ENCODE measurements at places on chromosomes 13 and 19.

- H3K4me3 ChIP-seq = no peak overlapping the region
- no peak overlapping the region for H3K27ac ChIP-seq
- no peaks in the 10 kb centered on the region for H3K36me3 ChIP-seq
- no peaks in the 10 kb centered on the region for H3K27me3 ChIP-seq
These were observed 26.3 kb downstream of the CKM start for GRCh38 chr19:45296355-45296754.

DNA sequence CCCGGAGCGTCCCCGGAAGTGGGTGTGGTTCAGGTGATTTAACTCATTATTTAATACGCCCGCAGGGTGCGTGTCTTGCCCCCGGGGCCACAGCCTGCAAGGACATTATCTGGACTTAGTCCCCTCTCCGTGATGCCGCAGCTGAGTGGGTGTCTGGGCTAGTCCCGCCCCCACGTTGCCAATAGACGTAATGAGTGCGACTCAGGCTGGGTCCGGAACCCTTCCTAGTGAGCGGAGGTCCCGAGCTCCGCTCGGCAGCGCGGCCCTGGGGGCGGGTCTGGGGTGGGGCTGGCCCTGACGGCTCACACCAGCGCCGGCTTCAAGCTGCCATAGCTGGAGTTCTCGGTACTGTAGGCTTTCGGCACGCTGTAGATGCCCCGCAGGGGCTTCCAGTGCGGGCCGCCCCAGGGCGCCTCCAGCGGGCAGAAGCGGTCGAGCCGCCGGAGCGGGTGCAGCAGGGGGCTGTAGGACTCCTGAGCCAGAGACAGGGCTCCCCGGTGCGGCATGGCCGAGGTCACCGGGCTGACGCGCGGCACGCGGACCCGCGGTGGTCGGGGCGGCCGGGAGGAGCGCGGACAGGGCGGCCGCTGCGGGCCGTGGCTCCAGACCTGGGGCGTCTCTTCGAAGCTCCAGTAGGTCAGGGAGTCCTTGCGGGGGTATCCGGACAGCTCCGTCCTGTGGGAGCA is 918 bp upstream of the LHB start:
- no peak overlapping the region for H3K27ac ChIP-seq
- H3K4me3 ChIP-seq = peak overlapping the region; percentile 31
- no peaks in the 10 kb centered on the region for H3K36me3 ChIP-seq
- peak; percentile 43 for DNase-seq
- peaks cover 4% of the 10 kb centered on the region for H3K27me3 ChIP-seq
- H3K4me1 ChIP-seq = peaks cover 7% of the 10 kb centered on the region

GRCh38 chr13:62038214-62038613 is 622.6 kb upstream of the PCDH20 start:
- H3K27ac ChIP-seq = no peak overlapping the region
- H3K4me3 ChIP-seq = no peak overlapping the region
- no peaks in the 10 kb centered on the region for H3K4me1 ChIP-seq
- H3K36me3 ChIP-seq = no peaks in the 10 kb centered on the region

DNA sequence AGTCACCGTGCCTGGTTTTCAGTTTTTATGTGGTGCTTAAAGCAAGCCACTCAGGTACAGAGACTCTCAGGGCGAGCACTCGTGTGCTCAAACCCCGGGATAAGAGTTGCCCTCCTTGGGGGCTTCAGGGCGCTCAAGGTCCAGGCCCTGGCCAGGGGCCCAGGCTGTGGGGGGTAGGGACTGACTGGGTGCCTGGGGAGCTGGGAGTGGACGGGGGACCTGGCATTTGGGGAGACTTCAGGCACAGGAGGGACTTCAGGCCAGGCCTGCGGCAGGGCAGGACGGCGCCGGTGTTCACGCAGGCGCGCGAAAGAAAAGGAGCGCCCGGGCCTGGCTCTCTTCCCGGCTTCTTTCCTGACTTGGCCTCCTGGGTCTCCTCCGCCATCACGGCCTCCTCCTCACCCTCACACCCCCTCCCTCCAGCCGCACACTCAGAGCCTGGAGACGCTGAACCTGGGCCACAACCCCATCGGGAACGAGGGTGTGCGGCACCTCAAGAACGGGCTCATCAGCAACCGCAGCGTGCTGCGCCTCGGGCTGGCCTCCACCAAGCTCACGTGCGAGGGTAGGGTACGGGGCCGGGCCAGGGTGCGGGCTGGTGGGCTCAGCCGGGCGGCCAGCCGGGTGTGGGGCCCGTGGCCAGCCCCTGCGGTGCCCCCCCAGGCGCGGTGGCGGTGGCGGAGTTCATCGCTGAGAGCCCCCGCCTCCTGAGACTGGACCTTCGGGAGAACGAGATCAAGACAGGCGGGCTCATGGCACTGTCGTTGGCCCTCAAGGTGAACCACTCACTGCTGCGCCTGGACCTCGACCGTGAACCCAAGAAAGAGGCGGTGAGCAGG is 16.1 kb downstream of the NKPD1 start:
- no peak overlapping the region for H3K27ac ChIP-seq
- no peaks in the 10 kb centered on the region for H3K27me3 ChIP-seq
- DNase-seq = no peak
- no peaks in the 10 kb centered on the region for H3K36me3 ChIP-seq
- H3K4me3 ChIP-seq = no peak overlapping the region

- no peaks in the 10 kb centered on the region for H3K27me3 ChIP-seq
- no peaks in the 10 kb centered on the region for H3K4me1 ChIP-seq
- no peak overlapping the region for H3K27ac ChIP-seq
- no peak for DNase-seq
- no peaks in the 10 kb centered on the region for H3K36me3 ChIP-seq
These were observed 1345.0 kb upstream of the SLC10A2 start for GRCh38 chr13:104411141-104411765.

GRCh38 chr19:9914315-9915207 is 21.8 kb downstream of the OLFM2 start:
- H3K4me3 ChIP-seq = peak overlapping the region; percentile 37
- H3K27me3 ChIP-seq = peaks cover 20% of the 10 kb centered on the region
- H3K4me1 ChIP-seq = no peaks in the 10 kb centered on the region

DNA sequence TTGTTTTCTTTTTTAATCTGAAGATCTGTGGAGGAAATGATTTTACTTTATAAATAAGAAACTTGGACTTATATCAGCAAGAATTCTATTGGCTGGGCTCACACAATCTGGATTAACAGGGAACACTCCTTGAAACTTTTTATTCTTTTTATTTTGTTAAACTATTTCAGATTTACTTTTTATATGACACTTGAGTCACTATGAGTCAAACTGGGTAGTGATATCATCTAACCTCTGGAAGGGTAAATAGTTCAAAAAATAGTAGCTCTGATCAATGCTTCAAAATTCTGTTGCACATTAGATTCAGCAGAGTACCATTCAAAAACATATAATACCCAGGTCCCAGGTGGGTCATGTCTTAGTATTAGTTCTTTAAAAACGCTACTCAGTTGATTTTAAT is 55.1 kb upstream of the NBEA start:
- no peaks in the 10 kb centered on the region for H3K36me3 ChIP-seq
- no peaks in the 10 kb centered on the region for H3K4me1 ChIP-seq
- H3K4me3 ChIP-seq = no peak overlapping the region
- no peak overlapping the region for H3K27ac ChIP-seq

DNA sequence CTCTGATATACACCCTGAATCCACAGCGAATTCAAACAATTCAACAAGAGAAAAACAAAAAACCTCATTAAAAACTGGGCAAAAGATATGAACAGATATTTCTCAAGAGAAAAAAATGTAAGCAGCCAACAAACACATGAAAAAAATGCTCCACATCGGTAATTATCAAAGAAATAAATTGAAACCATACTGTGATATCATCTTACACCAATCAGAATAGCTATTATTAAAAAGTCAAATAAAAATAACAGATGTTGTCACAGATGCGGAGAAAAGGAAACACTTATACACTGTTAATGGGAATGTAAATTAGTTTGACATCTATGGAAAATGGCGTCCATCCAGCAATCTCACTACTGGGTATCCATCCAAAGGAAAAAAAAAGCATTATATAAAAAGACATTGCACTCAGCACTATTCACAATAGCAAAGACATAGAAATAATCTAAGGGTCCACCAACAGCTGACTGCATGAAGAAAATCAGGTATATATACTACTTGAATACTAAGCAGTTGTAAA is 1495.0 kb upstream of the PCDH20 start:
- H3K27me3 ChIP-seq = no peaks in the 10 kb centered on the region
- no peaks in the 10 kb centered on the region for H3K36me3 ChIP-seq
- H3K4me3 ChIP-seq = no peak overlapping the region
